ENCODE measurements at places on chromosomes 3 and 15. TPM values are rescaled to one million over a fixed set of nuclear protein-coding genes. Genes with fewer than 3 reads are reported as not detected.

Gene ZBBX
- not detected for total RNA-seq

Gene TM2D3
- 33.6 TPM for total RNA-seq

Gene TEX55
- not detected for total RNA-seq

Gene ADAMTS17
- under 0.01 TPM for total RNA-seq

Gene ZDHHC19
- not detected for total RNA-seq

Gene GOLGA6D
- not detected for total RNA-seq

Gene SRPRB
- 91.8 TPM for total RNA-seq

Gene ASB14
- not detected for total RNA-seq

Gene STRIT1
- total RNA-seq: not detected

Gene CCDC33
- 4.0 TPM for total RNA-seq

Gene MFGE8
- 142 TPM for total RNA-seq

Gene LIPH
- total RNA-seq: 0.14 TPM

Gene CPA3
- not detected for total RNA-seq

Gene TMEM42
- 10.5 TPM for total RNA-seq

Gene SOX2
- total RNA-seq: not detected

Gene CD80
- not detected for total RNA-seq

Gene CERS3
- not detected for total RNA-seq

Gene TRPM1
- not detected for total RNA-seq

Gene ZMYND10
- total RNA-seq: 0.22 TPM

Gene HACD3
- total RNA-seq: 40.9 TPM

Gene FEZF2
- not detected for total RNA-seq

Gene CLRN1
- total RNA-seq: not detected

Gene NAA50
- total RNA-seq: 162 TPM

Gene ARHGEF26
- total RNA-seq: 5.5 TPM

Gene GP9
- total RNA-seq: not detected

Gene CLDN11
- total RNA-seq: 195 TPM
